ENCODE measurements at places on chromosomes 12 and 14. TPM values are rescaled to one million over a fixed set of nuclear protein-coding genes. Genes with fewer than 3 reads are reported as not detected.

- H3K27me3 ChIP-seq, result no peaks in the 10 kb centered on the region
- no peaks in the 10 kb centered on the region for H3K4me1 ChIP-seq
- no peak overlapping the region for H3K27ac ChIP-seq
- no peaks in the 10 kb centered on the region for H3K36me3 ChIP-seq
These were observed 226.7 kb downstream of the FUT8 start for GRCh38 chr14:65639216-65639615.

GRCh38 chr12:48038085-48038484, 33.8 kb upstream of the COL2A1 start:
- H3K27me3 ChIP-seq, result no peaks in the 10 kb centered on the region
- no peak for DNase-seq
- no peak overlapping the region for H3K27ac ChIP-seq

DNA sequence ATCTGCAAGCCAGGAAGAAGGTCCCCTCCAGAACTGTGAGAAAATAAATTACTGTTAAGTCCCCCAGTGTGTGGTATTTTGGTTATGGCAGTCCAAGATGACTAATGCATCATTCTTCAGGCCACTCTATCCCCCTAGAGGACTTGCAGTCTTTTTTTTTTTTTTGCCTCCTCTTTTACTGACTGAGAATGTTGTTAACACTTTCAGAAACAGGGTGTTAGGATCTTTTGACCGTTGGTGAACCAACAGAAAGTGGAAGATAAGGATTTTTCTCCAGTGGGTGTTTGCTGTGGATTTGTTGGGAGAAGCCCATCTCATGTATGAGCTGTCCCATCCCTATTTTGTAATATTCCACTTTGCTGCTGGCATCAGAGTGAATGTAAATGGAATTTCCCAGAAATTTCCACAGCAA, 37.8 kb downstream of the MARK3 start:
- no peaks in the 10 kb centered on the region for H3K36me3 ChIP-seq
- DNase-seq, result no peak
- H3K27me3 ChIP-seq, result no peaks in the 10 kb centered on the region
- H3K27ac ChIP-seq, result no peak overlapping the region

ACRBP gene
- 1.5 TPM for total RNA-seq

DNA sequence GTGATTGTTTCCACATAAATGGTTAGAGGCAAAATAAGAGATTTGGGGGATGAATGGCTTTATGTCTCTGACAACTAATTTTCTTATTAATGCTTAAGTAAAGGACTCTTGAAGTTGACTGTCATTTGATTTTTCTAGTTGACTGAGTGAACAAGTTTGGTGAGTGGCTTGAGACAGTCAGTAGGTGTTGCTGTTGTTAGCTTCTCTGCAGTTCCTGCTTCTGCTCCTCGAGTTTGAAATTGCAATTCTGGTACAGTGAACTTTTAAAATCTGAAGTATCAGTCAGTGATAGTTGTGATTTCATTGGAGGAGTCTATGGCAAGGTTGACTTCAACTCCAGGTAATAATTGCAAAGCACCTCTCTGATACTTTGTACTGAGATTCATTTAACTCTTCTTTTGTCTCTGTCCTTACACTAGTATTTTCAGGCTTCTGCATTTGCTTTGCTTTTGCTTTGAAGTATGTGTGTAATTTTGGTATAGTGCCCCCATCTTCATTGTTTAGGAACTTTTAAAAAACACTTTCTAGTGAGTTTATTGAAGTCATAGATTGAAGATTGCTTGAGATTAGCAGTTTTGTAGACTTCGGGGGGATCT, 415.5 kb downstream of the PCNX1 start:
- no peaks in the 10 kb centered on the region for H3K36me3 ChIP-seq
- no peak overlapping the region for H3K4me3 ChIP-seq
- H3K4me1 ChIP-seq, result no peaks in the 10 kb centered on the region
- no peaks in the 10 kb centered on the region for H3K27me3 ChIP-seq
- DNase-seq, result no peak

DNA sequence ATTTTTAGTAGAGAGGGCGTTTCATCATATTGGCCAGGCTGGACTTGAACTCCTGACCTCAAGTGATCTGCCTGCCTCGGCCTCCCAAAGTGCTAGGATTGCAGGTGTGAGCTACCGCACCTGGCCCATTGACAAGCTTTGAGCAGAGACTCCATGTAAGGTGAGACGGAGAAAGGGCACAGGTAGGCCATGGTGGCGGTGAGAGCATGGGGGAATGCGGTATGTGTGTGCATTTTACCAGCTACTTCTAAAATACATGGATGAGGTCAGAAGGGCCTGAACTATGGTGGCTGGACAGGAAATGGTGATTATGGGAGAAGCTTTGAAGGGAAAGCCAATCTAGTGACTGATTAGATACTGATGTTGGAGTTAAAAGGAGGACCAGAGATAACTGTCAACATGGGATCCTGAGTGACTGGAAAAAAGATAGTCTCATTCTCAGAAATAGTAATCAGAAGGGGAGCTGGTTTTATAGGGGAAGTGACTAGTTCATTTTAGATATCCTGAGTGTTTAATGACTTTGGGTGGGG, 21.9 kb upstream of the PTPRB start:
- DNase-seq, result no peak
- no peaks in the 10 kb centered on the region for H3K36me3 ChIP-seq
- H3K27me3 ChIP-seq, result no peaks in the 10 kb centered on the region
- H3K27ac ChIP-seq, result no peak overlapping the region
- no peak overlapping the region for H3K4me3 ChIP-seq
- no peaks in the 10 kb centered on the region for H3K4me1 ChIP-seq

MLXIP gene
- total RNA-seq, result 88.7 TPM

GRCh38 chr14:106845286-106846087, 1319.1 kb downstream of the TMEM121 start:
- H3K4me1 ChIP-seq, result no peaks in the 10 kb centered on the region
- H3K27me3 ChIP-seq, result no peaks in the 10 kb centered on the region
- no peak for DNase-seq
- H3K27ac ChIP-seq, result peak overlapping the region; percentile 81

DNA sequence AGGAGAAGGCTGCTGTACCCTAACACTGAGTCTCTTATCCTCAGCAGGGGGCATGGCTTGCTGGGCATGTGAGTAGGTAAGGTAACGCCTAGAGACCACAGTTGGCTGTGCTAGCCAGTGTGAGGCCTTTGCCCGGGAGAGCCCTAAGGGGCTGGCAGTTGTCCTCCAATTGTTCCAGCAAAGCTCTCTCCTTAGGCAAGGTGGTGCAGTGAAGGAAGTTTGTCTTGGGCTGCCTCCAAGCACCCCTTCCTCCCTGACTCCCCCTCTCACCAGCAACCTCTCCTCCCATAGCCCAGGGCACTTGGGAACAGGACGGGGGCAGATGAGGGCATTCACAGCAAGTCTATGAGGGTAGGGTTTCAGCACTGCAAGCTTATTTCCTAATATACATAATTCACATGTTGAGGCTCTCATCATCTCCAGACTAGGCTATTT, 23.0 kb downstream of the LACRT start:
- no peak overlapping the region for H3K27ac ChIP-seq
- no peak overlapping the region for H3K4me3 ChIP-seq
- no peak for DNase-seq
- no peaks in the 10 kb centered on the region for H3K36me3 ChIP-seq
- H3K4me1 ChIP-seq, result no peaks in the 10 kb centered on the region
- no peaks in the 10 kb centered on the region for H3K27me3 ChIP-seq

- H3K4me3 ChIP-seq, result no peak overlapping the region
- DNase-seq, result no peak
- no peaks in the 10 kb centered on the region for H3K36me3 ChIP-seq
- H3K27ac ChIP-seq, result peak overlapping the region; percentile 60
- no peaks in the 10 kb centered on the region for H3K27me3 ChIP-seq
- H3K4me1 ChIP-seq, result peaks cover 12% of the 10 kb centered on the region
These were observed 110.0 kb upstream of the AMIGO2 start for GRCh38 chr12:47189728-47190127.

- H3K27me3 ChIP-seq, result no peaks in the 10 kb centered on the region
- no peak for DNase-seq
These were observed 11.2 kb downstream of the CEP170B start for GRCh38 chr14:104876251-104876699.

KRT77 gene
- total RNA-seq, result not detected

GRCh38 chr14:31994391-31995033, 82.6 kb upstream of the ARHGAP5 start:
- no peak overlapping the region for H3K4me3 ChIP-seq
- H3K27me3 ChIP-seq, result no peaks in the 10 kb centered on the region
- H3K27ac ChIP-seq, result no peak overlapping the region
- no peaks in the 10 kb centered on the region for H3K36me3 ChIP-seq
- no peak for DNase-seq

DNA sequence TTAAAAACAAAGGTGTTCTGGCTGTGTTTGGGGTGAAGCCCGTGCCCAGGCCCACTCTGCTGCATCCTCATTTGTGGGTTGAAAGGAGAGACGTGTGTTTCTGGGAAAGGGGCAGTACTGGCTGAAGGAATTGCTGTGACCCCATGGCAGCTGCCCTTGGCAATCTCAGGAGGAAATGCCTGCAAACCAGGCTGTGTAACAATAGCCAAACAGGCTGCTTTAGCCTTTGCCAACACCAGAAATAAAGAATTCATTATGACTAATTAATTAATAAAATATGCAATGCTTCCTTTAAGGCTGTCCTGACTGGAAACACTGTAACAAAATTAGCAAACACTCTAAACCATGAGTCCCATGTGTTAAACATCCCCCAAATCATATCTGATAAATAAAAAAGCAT, 53.0 kb upstream of the KRR1 start:
- no peak overlapping the region for H3K4me3 ChIP-seq
- H3K27me3 ChIP-seq, result no peaks in the 10 kb centered on the region
- no peaks in the 10 kb centered on the region for H3K36me3 ChIP-seq
- no peak overlapping the region for H3K27ac ChIP-seq

CFAP54 gene
- total RNA-seq, result 5.2 TPM

DNA sequence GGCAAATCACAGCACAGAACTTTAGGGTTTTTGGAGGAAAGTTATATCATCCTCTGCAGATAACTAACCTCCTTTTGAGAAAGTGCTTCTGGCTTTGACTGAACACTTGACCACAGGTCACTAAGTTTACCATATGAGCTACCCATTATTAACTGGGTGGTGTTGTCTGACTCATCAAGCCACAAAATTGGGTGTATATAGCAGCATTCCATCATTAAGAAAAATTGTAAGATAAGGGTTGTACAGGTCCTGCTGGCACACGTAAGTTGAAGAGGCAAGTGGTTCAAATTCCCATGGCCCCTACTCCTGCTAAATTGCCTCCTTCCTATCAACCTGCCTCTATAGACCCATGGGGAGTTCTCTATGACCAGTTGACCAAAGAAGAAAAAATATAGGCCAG, 39.5 kb downstream of the L2HGDH start:
- no peak overlapping the region for H3K4me3 ChIP-seq
- DNase-seq, result no peak
- no peaks in the 10 kb centered on the region for H3K36me3 ChIP-seq
- H3K27me3 ChIP-seq, result no peaks in the 10 kb centered on the region
- H3K27ac ChIP-seq, result no peak overlapping the region

All from uterus (tissue), 4 donors.